ENCODE measurements at places on chromosomes 2 and 18.

DNA sequence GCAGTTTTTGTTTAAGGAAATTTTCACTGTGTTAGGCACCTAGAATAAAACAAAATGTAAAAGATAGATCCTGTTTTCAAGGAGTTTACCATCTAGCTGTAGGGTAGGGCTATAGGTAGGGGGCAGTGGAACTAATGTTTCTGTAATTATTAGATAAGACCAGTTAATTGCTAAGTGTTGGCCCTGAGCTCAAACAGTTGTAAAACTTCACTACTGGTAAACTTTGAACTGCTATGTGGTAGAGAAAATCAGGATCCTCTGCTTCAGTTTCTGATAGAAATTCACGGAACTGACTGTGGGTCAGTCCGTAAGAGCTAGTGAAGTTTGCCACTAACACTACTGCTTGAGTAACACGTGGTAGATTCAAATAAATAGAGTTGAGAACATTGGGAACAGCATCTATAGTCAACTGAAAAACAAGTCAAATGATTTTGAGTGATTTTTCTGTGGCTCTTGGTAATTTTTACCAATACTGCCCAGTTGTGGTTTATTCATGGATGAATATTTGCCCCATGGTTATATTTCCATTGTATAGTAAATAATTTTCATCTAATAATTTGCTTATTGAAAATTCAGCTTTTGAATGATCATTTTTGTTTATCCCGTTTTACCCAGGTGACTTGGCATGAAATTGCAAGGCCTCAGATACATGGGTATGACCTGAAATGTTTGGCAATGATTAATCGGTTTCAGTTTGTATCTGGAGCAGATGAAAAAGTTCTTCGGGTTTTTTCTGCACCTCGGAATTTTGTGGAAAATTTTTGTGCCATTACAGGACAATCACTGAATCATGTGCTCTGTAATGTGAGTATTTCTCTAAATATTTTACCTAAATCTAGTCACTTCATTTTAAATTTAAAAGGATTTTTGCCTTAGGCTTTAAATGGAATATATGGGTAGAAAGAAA is 26.4 kb downstream of the ELP2 start:
- DNase-seq, result no peak

- DNase-seq, result peak; percentile 26
These were observed 4.0 kb downstream of the TMEM17 start for GRCh38 chr2:62501794-62502500.

GRCh38 chr2:109549016-109549590 is 64.7 kb downstream of the SEPTIN10 start:
- DNase-seq, result no peak

DNA sequence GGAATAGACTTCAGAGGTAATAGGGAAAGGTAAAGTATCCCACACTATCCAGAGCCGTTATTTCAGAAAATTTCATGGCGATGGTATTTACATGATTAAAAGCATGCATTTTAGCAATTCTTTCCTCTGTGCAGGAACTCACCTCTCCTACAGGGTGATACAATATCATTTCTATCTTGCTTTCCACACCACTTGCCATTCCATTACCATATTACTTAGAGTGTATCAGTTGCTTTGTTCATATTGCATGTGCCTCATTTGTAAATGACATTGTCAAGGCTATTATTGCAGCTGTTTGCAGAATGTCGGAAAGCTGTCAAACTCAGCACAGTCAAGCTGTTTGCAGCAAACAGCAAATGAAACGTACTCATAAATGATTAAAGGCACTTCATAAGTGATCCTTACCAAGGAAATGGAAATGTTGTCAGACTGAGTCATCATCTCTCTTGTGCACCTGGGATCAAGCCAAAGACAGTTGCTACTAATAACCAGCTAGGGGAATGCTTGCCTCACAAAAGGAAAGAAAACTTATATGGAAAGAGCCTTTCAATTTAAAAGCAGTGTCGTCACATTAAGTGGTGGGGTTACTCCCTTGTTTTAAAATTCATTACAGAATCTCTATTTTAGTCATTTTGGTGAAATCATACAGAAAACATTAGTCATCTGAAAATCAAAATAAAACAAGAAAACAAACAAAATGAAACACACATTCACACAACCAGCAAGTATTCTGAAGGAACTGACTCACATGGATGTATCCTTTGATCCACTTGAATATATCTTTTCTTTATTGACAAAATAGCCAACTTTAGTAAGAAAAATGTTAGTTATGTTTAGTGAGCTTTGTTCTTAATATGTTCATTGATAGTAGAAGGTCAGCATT is 1064.1 kb upstream of the CNTNAP5 start:
- DNase-seq, result peak; percentile 72

- no peak for DNase-seq
These were observed 2.0 kb downstream of the IL1R2 start for GRCh38 chr2:101993772-101994171.

GRCh38 chr2:148974095-148974494 is 64.4 kb upstream of the LYPD6B start:
- DNase-seq, result no peak

Data from astrocyte of the spinal cord (primary cell).